ENCODE measurements at places on chromosomes 1 and 21.

GRCh38 chr1:173295995-173296394 is 88.9 kb upstream of the TNFSF4 start:
- peak; percentile 10 for DNase-seq

DNA sequence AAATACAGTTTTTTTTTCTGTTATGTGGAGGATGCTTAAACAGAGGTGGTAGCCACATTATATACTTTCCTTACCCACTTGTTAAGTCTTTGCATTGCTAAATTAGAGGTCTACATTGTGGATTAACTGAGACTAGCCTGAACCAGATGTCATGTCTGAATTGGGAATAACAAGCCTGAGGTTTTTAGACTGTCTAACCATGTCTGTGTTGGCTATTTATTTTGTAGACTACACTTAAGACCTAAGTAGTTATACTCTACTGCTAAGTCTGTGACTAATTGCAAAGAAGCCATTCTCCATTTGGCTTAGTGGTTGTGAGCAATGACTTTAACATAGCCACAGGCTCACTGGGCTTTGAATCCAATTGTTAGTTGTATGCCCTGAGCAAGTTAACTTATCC is 45.4 kb downstream of the CDC14A start:
- DNase-seq, result no peak

GRCh38 chr1:223240122-223240521 is 97.1 kb upstream of the TLR5 start:
- no peak for DNase-seq

DNA sequence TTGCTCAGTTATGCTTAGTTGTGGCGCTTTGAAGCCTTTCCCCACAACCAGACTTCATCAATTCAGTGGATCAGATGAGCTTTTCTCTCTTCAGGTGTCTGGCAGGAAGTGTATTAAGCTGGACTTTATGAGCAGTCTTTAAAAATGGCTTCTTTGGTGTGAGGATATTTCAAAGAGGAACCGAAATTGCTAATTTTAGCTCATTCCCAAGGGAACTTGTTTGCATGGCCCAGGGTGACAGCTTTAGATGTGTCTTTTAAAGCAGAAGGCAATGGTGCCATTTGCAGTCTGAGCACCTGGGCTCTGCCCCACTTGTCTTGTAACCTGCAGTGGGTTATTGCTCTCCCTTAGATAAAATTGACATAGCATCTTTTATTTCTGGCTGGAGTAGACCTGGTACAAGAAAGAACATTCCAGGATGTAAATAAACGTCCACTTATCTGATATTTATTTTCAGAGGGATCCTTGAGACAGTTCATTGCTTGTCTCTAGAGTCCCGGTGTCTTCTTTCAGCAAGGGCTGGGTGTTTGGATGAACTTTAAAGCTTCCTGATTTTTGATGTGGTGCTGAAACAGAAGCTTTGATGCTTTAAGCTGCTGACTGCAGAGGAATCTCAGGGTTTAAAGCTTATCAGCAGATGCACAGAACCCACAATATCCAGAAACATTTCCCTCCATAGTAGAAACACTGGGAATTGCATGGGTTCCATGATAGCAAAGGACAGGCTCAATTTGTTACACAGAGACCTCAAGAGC is 241.7 kb downstream of the ADGRL2 start:
- DNase-seq, result no peak

DNA sequence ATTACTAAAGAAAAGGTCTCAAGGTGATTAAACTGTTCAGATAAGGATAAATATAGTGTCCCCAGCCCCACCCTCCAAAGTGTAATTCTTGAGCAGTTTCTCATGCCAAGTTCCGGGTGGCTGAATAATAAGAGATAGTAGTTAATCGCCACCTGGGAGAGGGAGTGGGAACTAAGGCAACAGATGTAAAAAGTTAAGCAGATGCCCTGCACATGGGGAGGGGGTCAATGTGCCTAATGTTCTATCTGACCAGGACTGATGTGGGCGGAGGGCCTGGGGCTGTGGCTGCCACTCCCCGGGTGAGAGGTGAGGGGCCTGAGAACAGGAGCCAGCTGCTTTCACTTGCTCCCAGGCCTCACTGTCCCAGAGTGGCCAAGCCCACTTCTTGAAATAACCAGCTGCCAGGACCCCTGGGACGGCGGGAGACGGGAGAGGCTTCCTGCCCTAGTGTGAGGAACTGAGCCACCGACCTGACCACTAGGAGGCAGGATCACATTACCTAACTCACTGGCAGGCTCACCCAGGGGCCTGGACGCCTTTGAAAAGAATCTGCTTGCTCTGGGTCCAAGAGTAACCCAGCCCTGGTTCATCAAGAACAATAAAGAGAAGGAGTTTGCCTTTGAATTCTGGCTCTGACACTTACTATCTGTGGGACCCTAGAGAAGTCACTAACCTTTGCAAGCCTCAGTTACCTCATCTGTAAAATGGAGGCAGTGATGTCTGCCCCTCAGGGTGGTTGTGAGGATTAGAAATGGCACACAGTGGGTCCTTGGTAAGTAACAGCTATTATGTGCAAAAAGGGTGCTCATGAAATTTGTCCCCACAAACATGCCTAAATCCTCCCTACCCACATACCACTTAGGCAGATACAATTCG is 179.2 kb downstream of the ATG4C start:
- peak; percentile 42 for DNase-seq

DNA sequence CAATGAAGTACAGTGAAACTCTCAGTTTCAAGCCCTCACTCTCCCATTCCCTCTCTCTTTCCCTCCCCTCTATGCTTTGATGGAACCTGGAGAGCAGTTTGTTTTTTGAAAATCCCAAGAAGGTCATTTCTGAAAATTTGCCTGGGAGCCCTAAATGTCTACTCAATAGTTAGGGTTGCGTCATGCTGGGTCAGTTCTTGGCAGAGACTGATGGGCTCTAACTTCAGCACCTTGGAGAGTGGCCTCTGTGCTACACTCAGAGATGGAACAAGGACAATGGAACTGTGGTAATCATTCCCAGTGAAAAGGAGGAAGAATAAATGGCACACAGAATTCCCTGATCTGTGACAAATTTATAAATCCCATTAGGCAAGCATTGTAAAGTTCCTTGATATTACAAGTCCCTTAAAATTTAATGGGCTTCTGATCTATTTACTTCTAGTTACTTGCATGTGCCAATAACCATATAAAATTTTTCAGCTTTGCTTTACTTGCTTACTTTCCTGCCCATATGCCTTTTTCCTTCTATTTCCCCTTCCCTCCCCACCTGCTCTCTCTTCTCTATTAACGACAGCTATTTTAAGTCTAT is 182.9 kb upstream of the KCND3 start:
- DNase-seq, result peak; percentile 39

DNA sequence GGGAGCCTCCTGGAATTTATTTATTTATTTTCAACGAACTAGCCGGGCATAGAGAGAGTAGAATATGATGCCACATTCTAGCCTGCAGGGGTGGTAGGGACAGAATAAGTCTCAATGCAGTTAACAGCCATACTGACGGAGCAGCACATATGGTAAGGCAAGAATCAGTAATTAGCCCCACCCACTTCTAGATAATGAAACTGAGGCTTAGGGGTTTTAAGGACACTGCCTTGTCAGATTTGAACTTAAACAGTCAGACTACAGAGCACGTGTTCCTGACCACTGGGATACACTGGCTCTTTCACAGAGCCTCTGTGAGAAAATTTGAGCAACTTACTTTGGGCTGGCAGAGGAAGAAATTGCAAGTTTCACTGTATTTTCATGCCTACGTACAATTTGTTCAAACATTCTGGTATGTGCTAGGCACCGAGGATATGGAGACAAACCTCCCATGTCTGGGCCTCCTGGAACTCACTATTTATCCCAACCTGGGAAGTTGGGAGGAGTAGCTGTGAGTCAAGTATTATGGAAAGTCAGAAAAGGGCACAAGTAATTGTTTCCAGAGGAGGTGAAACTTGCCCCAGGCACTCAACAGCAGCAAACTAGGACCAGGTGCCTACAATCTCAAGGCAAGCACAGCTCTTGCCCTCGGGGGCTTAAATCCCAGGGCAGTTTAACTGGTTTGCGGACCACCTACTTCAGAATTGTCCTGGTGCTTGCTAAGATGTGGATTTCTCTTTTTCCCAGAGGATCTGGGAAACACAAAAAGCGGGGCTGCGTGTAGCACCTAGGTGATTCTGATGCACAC is 1.6 kb upstream of the CLIC4 start:
- peak; percentile 24 for DNase-seq

DNA sequence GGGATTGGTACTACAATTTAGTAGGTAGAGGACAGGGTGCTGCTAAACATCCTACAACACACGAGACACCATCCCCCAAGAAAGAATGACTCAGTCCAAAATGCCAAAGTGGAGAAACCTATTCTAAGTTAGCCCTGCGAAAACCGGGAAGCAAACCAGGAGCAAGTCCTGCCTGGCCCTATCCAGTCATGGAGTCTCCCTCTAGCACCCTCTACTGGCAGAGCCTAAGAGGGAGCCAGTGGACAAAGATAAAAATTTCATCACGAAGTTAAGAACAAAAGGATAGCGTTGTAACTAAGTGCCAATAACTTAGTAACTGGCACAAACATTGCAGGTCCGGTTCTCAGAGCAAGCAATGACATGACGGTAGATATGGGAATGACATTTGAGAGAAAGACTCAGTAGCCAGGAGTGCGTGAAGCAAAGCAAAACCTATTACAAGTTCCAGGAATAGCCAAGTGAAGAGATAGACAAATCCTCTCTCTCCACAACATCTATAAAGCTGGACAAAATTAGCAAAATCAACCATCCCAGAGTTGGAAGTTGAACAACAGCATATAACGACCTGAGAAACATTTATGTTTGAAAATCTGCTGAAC is 383.5 kb downstream of the OMA1 start:
- DNase-seq, result peak; percentile 76

DNA sequence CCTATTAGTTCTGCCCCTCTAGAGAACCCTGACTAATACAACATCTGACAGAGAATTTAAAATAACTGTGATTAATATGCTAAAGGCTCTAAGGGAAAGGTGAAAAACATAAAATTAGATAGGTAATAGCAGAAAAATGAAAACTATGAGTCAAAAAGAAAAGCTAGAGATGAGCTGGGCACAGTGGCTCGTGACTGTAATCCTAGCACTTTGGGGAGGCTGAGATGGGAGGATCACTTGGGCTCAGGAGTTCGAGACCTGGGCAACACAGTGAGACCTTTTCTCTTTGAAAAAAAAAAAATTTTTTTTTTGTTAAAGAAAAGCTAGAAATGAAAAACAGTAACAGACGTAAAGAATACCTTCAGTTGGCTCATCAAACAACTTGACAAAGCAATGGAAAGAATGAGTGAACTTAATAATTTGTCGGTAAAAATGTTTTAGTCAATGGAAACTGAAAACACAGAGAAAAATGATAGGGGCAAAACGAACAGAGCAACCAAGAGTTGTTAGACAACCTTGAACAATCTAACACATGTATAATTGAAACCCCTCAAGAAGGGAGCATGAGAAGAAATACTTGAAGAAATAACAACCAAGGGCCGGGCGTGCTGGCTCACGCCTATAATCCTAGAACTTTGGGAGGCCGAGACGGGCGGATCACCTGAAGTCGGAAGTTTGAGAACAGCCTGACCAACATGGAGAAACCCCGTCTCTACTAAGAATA is 132.9 kb upstream of the GFI1 start:
- no peak for DNase-seq

DNA sequence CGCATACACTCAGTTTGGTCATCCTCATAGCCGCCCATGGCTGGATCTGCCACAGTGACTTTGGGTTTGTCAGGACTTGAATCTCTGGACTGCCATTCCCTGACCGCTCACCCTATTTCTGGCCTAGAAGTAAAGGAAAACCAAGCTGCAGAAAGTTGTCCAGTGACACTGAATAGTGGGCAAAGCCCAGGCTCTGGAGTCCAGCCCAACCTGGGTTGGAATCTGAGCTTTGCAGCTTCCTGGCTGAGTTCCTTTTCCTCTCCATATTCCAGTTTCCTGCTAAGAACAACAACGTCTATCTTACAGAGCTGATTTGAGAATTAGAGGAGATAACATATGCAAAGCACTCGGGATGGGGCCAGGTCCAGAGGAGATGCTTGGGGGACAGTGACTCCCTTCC is 15.6 kb upstream of the EIF4G3 start:
- no peak for DNase-seq

DNA sequence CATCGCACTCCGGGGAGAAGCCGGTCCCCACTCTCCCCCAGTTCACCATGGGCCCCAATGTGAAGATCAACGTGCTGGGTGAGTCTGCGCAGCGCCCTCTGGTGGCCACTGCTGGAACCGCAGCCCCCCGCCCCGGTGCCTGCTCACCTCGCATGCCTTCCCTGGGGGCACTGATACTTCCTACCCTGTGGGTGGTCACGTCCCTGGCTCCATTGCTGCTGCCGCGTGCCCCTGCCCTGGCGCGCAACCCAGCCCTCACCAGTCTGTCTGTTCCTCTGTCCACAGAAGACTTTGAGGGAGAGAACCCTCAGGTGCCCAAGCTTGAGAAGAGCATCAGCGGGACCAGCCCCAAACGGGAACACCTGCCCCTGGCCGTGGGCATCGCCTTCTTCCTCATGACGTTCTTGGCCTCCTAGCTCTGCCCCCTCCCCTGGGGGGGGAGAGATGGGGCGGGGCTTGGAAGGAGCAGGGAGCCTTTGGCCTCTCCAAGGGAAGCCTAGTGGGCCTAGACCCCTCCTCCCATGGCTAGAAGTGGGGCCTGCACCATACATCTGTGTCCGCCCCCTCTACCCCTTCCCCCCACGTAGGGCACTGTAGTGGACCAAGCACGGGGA is 7.6 kb downstream of the EFNA3 start:
- DNase-seq, result peak; percentile 55

GRCh38 chr21:42105476-42106315 is 34.6 kb downstream of the UMODL1 start:
- DNase-seq, result no peak

DNA sequence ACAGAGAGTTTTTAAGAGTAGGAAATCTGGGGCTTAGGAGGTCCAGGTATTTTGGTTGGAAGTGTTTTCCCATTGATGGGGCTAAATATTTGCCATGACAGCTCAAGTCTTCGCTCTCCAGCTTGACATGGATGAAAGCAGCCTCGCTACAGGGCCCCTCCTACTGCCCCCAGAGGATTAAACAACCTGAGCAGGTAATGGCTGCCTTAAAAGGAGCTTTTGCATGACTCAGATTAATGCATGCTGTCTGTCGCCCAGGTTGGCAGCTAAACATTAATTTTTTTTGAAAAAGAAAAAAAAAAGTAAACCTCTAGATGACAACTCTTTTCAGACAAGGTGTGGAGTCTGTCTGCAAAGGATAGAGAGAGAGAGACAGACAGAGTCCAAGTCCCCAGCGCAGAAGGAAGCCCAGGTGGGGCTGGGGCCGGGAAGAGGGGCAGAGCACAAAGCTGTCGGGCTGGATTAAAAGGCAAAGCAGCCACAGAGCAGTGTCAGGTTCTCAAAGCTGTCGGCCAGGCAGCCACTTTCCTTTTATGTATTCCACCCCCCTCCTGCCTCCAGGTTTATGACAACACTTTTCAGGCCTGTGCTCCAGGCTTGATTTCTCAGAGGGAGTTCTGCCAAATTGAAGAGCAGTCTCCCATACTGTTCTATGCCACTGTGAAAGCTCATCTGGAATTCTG is 127.9 kb downstream of the CLIC6 start:
- peak; percentile 63 for DNase-seq

DNA sequence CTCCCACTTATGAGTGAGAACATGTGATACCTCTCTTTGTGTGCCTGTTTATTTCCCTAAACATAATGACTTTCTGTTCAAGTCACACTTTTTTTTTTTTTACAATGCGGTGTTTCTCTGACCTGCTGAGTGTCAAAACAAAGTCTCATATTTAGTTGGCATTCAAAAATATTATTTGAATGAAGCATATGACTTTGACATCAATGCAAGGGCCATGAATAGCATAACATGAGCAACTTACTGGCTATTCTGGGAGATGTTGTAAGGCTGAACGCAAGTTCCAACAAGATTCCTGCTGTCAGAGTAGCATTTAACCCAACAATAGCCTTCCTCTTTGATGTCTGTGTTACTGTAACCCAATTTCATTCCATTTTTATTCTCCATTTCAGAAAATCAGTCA is 2.0 kb upstream of the KRTAP19-1 start:
- no peak for DNase-seq

Data from kidney tubule cell (primary cell).